Kidney (tissue), 22 donors: ENCODE measurements at places on chromosomes 6 and 20. TPM values are rescaled to one million over a fixed set of nuclear protein-coding genes. Genes with fewer than 3 reads are reported as not detected.
A peak's percentile ranks its signal among the peaks of the same experiment; 100 is the strongest.

DNA sequence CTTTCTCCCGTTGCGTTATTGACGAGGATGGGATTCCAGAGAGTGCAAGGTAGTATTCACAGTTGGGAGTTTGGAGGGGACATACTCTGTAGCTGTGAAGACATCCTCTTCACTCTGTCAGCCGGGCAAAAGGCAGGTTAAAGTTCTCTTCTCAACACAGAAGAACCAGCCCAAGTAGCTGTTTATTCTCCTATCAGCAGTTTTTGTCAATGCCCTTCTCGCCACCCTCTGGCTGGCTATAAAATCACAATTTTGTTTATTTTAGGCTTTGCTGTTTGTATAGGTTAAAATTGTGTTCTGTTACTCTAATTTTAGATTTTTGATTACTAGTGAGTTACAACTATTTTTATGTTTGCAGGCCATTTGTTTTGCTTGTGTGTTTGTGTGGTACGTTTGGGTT, 37.9 kb upstream of the MAS1 start:
- DNase-seq: peak; percentile 11
- H3K27me3 ChIP-seq: no peaks in the 10 kb centered on the region
- H3K27ac ChIP-seq: no peak overlapping the region
- no peaks in the 10 kb centered on the region for H3K36me3 ChIP-seq
- H3K4me3 ChIP-seq: no peak overlapping the region
- H3K4me1 ChIP-seq: no peaks in the 10 kb centered on the region

- H3K4me3 ChIP-seq: no peak overlapping the region
These were observed 660.4 kb upstream of the FLRT3 start for GRCh38 chr20:14997791-14998190.

GRCh38 chr20:41373931-41374920, 7.6 kb upstream of the EMILIN3 start:
- no peaks in the 10 kb centered on the region for H3K4me1 ChIP-seq
- no peaks in the 10 kb centered on the region for H3K36me3 ChIP-seq
- H3K27ac ChIP-seq: no peak overlapping the region
- H3K27me3 ChIP-seq: no peaks in the 10 kb centered on the region

DNA sequence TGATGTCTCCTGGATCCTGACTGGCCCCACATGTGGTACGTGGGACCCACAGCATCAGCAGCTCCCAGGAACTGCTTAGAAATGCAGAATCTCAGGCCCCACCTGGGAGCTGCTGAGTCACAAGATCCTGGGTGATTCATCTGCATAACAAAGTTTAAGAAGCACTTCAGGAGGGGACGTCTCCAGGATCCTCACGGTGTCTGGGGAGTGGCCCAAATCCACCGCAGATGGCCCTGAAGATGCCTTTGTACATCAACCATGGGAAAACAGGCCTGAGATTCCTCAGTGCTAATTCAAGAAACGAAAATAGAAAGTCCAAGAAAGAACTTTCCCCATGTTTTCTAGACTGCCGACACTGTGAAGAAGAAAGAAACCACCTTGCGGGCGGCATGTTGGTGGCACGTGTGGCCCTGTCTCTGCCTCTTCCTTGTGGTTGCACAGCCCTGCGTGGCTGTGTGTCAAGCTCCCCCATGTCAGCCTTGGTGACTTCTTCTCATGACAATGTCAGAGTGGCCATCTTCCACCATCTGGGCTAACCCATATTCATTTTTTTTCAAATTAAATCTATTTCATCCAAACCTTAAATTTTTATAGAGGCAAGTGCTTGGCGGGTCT, 26.1 kb downstream of the RRBP1 start:
- H3K27me3 ChIP-seq: no peaks in the 10 kb centered on the region
- H3K36me3 ChIP-seq: peaks cover 8% of the 10 kb centered on the region
- H3K4me1 ChIP-seq: peaks cover 13% of the 10 kb centered on the region
- no peak overlapping the region for H3K4me3 ChIP-seq
- no peak for DNase-seq
- no peak overlapping the region for H3K27ac ChIP-seq

DNA sequence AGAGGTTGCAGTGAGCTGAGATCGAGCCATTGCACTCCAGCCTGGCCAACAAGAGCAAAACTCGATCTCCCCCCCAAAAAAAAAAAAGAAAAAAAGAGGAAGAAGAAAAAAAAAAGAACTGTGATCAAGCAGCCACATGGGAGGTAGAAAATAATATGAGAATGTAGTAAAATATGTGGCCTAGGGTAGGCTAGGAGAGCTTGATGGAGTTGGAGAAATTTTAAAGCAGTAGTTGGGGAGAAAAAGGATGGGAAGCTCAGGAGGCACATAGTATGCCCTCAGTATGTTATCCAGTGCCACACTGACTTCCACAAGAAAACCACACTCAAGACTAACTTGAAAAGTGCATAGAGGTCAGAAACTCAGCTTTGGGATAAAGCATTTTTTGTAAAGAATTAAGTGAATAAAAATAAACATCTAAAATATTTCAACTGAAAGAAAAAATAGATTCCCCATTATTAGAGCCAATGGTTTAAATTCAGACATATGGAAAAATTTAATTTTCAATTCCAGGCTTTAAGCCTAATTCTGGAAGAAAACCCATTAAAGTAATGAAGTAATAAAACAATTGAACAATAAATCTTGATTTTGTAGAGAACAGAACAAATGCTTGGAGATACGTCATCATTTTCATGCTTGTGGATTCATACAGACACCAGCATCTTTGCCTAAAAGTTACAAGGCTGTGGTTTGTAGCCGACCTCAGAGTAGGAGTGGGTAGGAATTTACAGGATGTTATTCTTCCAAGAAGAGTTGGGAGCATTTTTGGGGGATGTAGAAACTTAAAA, 34.7 kb downstream of the PLEKHG1 start:
- no peak overlapping the region for H3K4me3 ChIP-seq
- peak; percentile 54 for DNase-seq
- no peak overlapping the region for H3K27ac ChIP-seq
- H3K27me3 ChIP-seq: no peaks in the 10 kb centered on the region

- no peak for DNase-seq
- no peaks in the 10 kb centered on the region for H3K4me1 ChIP-seq
- H3K36me3 ChIP-seq: no peaks in the 10 kb centered on the region
- no peak overlapping the region for H3K27ac ChIP-seq
These were observed 4.8 kb upstream of the IL17F start for GRCh38 chr6:52249078-52249477.

DNA sequence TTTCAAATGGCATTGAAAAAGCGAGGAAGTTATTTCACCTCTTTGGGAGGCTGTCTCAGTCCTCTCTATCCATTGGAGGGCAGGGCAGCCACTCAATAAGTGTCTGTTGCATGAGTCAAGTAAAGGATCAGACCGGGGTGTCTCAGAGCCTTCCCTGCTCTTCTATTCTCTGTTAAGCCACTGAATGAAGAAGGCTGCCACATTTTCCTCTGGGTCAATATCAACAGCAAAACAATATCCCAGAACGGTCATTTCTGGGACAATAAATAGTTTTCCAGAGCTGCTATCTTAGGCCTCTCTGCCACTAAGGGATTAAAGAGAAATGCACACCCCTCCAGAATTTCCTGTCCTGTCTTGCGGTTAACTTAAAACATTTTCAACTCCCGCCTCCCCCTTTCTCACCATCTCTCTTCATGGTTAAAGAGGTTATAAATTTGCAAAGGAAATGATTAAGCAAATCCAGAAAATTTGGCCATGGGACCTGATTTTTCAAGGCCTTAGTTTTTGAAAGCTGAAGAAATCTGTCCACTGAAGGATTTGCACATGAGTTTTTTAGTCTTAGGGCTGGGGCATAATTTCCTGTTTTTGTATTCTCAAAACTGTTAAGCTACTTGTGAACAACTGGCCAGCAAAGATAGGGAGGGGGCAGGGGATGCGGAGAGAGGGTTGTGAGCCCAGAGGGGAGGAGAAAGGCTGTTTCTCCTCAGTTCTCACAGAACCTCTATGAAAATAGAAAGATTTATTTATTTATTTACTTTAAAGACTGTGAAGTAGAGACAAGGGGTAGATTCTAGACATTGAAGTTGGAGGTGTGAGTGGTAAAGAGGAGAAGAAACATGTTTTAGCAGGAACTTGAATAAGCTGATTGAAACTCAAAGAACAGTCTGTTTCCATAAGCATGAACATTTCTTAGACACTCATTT, 135.7 kb downstream of the BCAS1 start:
- no peaks in the 10 kb centered on the region for H3K27me3 ChIP-seq
- H3K4me1 ChIP-seq: peaks cover 14% of the 10 kb centered on the region
- H3K36me3 ChIP-seq: no peaks in the 10 kb centered on the region
- H3K27ac ChIP-seq: peak overlapping the region; percentile 13
- H3K4me3 ChIP-seq: no peak overlapping the region

DNA sequence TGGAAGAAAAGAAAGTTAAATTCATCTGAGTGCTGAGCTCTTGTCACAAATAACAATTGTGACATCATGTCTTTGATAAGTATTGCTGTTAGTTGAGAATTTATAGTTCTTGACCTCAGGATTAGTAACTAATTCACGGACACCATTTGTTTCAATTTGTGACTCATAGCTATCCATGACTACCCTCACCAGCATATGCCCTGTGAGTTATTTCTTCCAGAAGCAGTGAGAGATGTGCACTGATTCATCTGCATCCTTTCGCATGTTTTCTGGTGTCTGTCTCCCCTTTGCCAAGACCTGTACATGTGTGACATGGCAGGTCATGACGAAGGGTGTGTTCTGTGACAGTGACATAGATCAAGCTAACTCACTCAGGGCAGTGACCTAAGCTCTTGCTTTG, 86.9 kb downstream of the SOBP start:
- no peaks in the 10 kb centered on the region for H3K27me3 ChIP-seq
- no peaks in the 10 kb centered on the region for H3K4me1 ChIP-seq
- DNase-seq: no peak
- H3K4me3 ChIP-seq: no peak overlapping the region
- no peak overlapping the region for H3K27ac ChIP-seq

GRCh38 chr6:3286641-3287171, 28.0 kb downstream of the PSMG4 start:
- DNase-seq: peak; percentile 26
- no peaks in the 10 kb centered on the region for H3K27me3 ChIP-seq
- H3K27ac ChIP-seq: no peak overlapping the region
- H3K4me1 ChIP-seq: no peaks in the 10 kb centered on the region
- no peak overlapping the region for H3K4me3 ChIP-seq

DNA sequence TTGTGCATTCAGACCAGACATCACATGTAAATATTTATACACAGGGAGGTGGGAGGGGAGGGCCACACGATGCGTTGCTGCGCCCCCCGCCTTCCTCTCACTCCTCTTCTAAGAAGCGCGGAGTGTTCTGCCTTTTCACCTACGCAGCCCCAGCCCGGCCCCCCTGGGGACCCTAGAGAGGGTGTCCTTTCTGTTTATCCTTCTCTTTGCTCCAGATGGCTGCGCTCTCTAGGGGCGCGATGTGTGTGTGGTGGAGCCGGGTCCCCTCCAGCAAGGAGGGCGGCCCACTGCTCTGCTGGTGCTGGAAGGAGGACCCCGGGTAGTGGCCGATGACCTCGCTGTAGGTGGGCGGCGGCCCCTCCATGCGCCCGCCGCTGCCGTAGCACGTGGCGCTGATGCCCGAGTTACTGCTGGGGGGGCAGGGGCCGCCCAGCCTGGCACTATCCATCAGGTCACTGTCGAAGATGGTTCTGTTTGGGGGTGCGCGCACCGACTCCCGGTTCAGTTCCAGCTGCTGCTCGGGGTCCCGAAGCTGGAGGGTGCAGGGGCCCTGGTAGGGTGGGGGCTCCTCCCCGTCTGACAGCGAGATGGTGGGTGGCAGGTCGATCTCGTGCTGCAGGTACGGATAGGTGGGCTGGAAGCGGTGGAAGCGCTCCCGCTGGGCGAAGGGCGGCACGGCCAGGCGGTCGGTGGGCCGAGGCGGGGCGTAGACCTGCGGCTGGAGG, 31.8 kb upstream of the ZBP1 start:
- no peaks in the 10 kb centered on the region for H3K27me3 ChIP-seq
- no peak overlapping the region for H3K27ac ChIP-seq
- H3K4me1 ChIP-seq: no peaks in the 10 kb centered on the region

- H3K27me3 ChIP-seq: no peaks in the 10 kb centered on the region
- H3K36me3 ChIP-seq: no peaks in the 10 kb centered on the region
- no peak overlapping the region for H3K4me3 ChIP-seq
- no peak for DNase-seq
- H3K27ac ChIP-seq: no peak overlapping the region
- H3K4me1 ChIP-seq: no peaks in the 10 kb centered on the region
These were observed 127.8 kb upstream of the SLC22A23 start for GRCh38 chr6:3584606-3585005.

The SULF2 gene
- 257 TPM for total RNA-seq

The NOTCH4 gene
- total RNA-seq: 30.5 TPM
